Motor neuron (in vitro differentiated cells): ENCODE measurements at places on chromosomes 7 and 10.

DNA sequence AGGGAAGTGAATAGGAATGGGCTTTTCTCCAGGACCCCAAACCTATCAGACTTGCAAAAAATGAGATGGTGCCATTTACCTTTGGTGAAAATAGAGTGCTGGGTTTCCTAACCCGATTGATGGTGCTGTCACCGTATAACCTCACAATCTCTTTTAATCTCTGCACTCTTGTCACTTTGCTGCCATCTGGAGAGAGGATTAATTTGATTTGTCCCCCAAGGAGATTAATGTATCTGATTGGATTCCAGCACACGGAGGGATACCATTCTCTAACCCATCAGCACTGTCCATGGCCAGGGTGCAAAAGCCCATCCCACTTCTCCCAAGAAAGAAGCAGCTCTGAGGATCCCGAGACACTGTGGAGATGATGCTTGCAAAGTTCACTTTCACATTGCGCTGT, 86.3 kb upstream of the NFE2L3 start:
- no peak for ATAC-seq

GRCh38 chr7:1807821-1808600, 137.9 kb downstream of the ELFN1 start:
- no peak for ATAC-seq

DNA sequence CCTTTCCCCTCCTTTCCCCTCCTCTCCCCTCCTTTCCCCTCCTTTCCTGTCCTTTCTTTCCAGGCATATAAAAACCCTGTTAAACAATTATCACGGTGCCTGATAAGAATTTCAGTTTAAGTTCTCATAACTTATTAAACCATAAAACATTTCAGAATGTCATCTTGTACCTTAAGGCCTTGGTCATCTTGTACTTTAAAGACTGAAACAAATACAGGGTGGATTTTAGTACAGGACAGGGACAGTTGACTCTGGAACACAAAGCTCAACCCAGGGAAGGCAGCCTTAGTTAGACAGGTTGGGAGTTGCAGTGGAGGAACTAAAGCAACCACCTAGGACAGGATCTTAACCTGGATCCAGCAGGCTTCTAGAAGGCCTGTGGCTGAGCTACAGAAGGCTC, 1.2 kb downstream of the AGR3 start:
- ATAC-seq: no peak

GRCh38 chr10:49599546-49599945, 10.6 kb upstream of the SLC18A3 start:
- no peak for ATAC-seq

- no peak for ATAC-seq
Observed at GRCh38 chr7:45897042-45897690, 8.9 kb downstream of the IGFBP1 start.

DNA sequence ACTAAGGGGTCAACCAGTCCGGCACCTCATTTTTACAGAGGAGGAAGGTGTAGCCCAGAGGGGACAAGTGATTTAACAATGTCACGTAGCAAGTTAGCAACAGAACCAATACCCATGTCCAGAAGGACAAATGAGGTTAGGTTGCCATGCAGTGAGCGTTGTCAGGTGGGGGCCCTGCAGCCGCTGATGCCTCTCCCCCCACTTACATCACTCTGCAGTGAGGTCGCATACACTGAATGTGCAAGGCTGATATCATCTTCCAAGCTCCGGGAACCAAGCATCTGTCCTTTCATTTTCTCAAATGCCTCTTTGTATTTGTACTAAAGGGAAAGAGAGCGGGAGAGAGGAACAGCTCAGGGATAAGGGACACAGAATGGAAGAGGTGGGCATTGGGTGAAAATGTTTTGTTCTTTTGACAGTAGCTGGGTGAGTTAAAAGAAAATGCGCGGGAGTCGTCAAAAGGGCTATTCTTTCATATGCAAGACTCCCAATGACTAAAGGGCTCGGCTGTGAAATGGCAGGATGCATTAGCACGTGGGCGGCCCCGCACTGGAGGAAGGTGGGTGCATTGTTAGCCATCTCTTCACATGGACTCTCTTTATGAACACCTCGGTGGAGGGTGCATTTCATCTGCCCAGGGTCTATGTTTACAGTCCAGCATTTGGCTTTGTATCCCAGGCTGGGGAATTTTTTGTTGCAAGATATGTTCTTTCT, 49.7 kb downstream of the NRAP start:
- no peak for ATAC-seq

GRCh38 chr7:85023066-85023712, 163.7 kb downstream of the SEMA3D start:
- ATAC-seq: no peak

DNA sequence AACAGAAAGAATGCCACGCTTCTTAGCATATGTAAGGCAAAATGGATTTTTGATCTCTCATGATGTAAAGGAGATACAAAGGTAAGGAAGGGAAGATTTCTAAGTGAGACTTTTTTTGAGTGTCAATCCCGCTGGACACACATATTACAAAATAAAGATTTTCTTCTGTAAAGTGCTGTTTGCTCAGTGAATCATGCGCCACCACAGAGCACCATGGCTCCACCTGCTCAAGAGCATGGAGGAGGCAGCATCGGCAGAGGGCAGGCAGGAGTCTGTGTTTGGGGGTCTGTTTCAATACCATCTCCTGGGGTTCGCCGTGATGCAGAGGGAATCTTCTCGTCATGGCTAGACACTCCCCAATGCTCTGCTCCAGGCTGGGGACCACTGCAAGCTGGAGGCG, 83.5 kb downstream of the ALOX5 start:
- ATAC-seq: no peak

- no peak for ATAC-seq
Observed at GRCh38 chr10:1126461-1126860, 70.3 kb downstream of the WDR37 start.

DNA sequence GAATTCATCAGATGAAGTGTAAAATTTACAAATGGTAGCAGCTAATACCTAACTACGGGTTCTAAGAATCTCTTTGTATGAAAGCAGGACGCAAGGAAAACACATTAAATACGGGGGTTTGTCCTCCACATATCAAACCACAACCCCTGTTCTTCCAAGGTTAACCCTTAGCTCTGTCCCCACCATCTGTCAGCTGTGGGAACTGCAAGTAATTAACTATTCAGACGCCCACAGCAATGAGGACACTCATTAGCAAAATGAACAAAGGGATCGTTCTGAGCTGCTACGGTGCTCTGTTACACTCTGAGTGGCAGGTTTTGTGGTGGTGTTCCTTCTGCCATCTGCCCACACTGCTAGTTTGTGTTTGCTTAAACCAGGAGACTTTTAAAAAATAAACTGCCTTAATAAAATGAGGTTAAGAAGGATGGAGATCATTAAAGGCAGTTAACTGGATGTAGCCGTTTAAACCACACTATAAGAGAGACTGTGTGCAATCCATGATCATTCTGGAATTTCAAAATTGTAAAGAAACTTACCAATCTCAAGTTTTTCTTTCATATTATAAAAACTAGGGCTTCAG, 51.4 kb downstream of the C10orf67 start:
- ATAC-seq: peak; percentile 60

- no peak for ATAC-seq
Observed at GRCh38 chr10:69739634-69740033, 62.1 kb upstream of the COL13A1 start.

GRCh38 chr7:14236834-14237233, 247.4 kb upstream of the ETV1 start:
- no peak for ATAC-seq

DNA sequence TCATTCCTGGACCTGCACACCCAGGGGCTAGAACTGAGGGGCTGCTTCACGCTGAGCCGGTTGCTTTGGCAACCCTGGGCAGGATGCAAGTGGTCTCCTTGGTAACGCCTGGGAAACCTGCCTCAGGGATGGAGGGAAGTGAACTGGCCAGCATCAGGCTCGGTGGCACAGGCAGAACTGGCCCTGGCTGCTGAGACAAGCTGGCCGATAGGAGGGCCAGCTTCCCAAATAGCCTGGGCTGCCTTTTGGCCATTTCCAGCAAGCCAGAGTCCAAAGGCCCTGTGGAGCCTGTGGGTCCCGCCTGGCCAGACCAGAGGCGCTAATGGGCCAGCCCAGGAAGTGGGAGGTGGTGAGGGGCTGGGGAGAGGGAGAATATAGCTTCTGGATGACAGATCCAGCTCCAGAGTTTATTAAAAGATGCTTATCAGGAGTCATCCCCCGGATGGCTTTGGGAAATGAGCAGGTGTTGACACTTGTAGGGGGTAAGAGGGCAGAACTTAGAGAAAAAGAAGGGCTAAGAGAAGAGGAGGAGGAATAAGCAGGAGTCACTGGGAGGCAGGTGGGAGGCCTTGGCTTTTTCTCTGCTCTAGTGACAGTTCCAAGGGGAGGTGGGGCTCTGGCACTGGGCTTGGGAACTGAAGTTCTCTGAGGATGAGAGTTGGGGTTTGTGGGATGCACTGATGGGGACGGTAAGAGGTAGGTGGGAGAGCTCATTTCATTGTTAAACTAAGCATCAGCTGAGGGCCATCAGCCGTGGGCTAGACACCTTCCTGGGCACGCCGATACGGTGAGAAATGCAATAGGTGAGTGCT, 9.6 kb downstream of the NEURL1 start:
- ATAC-seq: no peak

DNA sequence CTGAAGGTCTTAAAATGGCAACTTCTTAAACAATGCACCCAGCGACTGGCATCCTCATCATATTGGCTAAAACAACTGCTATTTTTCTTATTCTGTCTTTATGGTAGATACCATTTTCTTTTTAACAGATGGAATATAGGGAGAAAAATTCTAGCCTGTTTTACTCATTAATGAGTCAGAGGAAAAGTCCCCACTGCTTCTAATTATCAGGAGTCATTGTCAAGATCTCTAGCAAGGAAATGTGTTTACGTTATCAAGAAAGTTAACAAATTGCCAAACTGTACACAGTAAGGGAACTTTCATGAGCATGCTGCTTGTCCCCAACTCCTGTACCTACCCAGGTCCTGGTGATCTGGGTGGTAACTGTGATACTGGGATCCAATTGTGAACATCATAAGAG, 117.7 kb upstream of the KIAA1217 start:
- no peak for ATAC-seq

- no peak for ATAC-seq
Observed at GRCh38 chr7:29794959-29795629, 11.2 kb upstream of the WIPF3 start.

DNA sequence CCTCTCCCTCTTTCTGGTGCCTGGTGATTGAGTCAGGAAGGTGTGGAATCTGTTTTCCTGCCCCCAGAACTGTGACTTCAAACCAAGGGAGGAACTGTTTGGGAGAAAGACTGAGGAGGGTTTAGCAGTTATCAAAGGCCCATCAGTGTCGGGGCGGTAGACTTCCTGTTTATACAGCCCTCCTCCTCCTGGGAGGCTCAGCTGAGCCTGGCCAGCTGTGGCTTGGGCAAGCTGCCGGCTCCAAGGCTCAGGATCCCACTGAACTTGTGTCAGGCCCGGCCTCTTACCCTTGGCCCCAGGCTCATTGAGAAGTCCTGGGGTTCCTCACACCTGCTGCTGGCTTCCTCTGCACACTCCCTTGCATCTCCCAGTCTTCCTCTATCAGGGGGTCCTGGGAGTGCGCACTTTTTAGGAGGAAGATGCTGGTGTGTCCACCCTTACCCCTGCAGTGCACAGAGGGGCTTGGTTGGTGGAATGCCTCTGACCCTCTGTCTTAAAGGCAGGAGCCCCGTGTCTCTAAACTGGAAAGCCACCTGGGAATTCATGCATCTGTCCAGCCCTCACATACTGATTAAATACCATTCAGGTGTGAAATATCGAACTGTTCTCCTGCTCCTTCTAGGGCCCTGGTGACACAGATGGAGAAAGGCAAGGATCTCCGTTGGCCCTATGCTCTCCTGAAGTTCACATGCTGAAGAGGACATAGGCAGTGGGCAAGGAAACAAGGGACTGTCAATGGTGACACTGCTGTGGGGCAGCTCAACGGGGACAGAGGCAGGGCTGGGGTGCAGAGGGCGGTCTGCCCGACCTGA, 32.4 kb downstream of the CXCL12 start:
- ATAC-seq: no peak

- ATAC-seq: no peak
Observed at GRCh38 chr10:120392245-120392644, 64.8 kb upstream of the PLPP4 start.

- no peak for ATAC-seq
Observed at GRCh38 chr10:94192333-94192732, 170.4 kb downstream of the NOC3L start.

GRCh38 chr7:109532262-109532992, 962.8 kb downstream of the DNAJB9 start:
- no peak for ATAC-seq

DNA sequence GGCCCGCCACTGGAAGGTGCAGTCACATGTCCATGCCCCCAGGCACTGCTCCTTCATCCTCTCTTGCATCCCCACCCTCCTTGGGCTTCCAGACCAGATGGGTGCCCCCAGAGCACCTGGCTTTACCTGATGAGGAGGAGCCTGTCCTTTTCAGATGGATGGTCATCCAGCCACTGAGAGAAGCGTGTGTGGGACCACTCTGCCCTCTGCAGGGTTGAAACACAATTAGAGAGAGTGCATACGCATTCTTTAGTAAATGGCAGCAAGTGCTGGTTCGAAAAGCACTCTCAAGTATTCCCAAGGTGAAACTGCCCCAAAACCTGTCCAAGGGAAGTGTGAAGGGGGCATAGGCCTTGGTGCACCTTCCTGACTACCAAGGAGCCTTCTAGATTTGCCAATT, 41.6 kb downstream of the HBP1 start:
- no peak for ATAC-seq

DNA sequence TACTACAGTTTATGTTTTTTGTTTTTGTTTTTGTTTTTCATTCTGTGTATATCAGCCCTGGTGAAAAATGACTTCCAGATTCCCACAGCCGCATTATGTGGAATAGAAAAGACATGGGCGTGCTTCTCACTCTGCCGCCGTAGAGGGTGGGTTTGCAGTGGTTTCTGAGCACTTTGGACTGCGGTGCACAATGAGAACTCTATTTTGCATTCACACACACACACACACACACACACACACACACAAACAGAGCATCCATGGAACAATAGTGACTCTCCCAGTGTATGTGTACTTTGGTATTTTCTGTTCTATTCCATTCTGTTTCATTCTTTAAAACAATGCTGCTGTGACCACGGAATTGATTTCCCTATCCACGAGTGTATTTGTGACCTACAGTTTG, 657.3 kb upstream of the FOXK1 start:
- ATAC-seq: no peak

DNA sequence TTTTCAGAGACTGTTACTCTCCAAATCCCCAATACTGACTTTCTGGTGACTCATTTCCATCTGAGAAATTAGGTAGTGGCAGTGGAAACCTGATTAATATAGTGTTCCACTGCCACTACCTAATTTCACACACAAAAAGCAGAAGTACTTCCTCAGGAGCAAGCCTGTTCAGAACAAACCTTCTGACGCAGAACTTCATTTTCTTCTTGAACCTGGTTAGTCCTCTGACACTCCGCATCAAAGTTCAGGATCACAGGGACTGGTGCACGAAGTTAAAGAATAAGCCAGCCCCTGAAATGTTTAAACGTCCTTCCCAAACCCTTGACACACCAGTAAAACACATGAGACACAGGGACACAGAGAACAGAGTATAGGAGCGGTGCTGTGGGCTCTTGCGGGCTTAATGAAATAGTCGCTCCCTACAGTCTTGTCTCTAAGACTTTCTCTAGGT, 4.4 kb downstream of the WDR91 start:
- no peak for ATAC-seq
